ENCODE measurements at places on chromosomes 1 and 21.

GRCh38 chr21:42079939-42080787 lies 9.0 kb downstream of the UMODL1 start:
- DNase-seq, result no peak

GRCh38 chr1:96772972-96773371 lies 51.4 kb downstream of the PTBP2 start:
- no peak for DNase-seq

DNA sequence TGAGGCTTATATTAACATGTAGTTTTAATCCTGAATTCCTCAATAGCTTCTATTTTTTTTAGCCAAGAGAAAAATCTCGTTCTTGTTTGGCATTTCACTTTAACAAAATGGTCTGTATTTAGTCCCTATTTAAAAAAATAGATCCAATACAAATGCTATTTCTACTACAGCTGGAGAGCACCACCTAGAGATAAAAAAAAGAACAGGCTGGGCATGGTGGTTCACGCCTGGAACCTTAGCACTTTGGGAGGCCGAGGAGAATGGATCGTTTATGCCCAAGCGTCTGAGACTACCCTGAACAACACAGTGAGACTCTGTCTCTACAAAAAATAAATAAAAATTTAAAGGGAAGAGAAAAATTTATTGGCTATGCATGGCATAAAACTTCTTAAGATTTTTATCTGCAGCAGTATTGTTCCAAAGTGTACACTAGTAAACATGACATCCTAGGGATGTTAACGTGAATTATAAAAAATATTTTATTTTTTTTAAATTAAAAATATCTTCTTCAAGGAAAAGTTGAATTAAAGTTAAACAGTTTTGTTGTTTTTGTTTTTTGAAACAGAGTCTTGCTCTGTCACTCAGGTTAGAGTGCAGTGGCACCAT lies 4.4 kb downstream of the ST7L start:
- no peak for DNase-seq

- DNase-seq, result no peak
Measured at GRCh38 chr1:22288593-22289241, 145.8 kb upstream of the WNT4 start.

- peak; percentile 98 for DNase-seq
Measured at GRCh38 chr21:33025489-33026442, at the start of gene OLIG2. OLIG2 (plus strand) TSS chr21:33025935; CDS start chr21:33026863, 928 bp downstream.

DNA sequence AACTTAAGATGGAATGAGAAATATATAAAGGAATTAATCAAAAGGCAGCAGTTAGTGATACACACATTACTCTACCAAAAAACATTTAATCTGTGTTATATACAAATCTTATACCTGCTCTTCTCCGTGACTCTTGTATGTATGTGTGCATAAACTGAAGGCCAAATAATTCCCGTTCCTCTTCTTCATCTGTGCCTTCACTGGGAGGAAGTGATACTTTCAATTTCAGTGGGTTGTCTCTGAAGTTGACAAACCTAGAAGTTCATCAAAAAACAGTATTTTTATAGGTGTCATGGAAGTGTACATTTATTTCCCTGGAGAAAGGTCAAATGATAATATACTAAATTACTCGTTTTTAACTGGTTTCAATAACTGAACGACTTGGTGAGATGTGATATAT lies 19.3 kb downstream of the TRMT13 start:
- DNase-seq, result no peak

- DNase-seq, result no peak
Measured at GRCh38 chr1:12112711-12113161, 49.6 kb downstream of the TNFRSF8 start.

GRCh38 chr1:70038025-70038424 lies 167.4 kb downstream of the LRRC40 start:
- DNase-seq, result no peak

GRCh38 chr1:62084310-62084890 lies 110.2 kb upstream of the L1TD1 start:
- DNase-seq, result no peak

GRCh38 chr1:85319491-85319890 lies 43.1 kb upstream of the BCL10 start:
- DNase-seq, result no peak

DNA sequence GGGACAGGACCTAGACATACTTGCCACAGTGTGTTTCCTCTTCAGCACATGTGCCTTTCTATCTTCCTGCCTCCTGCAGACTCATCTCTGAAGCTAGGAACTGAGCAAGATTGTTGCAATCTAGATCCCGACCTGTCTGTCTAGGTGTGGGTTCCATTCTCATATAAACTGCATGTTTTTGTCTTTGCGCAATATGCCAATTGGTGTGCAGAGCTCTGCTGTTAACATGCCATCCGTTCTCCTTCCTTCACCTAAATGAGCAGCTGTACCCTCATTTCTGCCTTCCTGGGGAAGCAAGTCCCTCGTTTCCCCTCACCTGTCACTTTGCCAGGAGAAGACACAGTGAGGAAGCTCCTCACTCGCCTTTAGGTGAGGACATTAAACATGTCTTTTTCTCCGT lies 55.5 kb downstream of the SLC35F3 start:
- no peak for DNase-seq

DNA sequence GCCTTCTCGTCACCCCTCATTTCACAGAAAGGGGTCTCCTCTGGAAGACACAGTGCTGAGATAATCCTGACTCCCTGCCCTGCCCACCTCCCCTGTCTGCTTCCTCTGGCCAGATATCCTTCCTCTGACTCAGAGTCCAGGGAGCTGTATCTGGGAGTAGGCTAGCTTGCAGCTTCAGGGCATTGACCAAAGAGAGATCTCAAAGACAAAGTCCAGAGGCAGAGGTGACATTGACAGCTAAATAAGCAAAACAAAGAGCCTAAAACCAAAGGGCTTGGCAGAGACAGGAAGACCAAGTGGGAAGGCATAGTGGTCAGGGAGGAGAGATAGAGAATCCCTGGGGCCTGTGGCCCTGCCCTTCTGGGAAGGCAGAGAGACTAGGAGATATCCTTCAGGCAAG lies 64.9 kb downstream of the TNR start:
- no peak for DNase-seq

DNA sequence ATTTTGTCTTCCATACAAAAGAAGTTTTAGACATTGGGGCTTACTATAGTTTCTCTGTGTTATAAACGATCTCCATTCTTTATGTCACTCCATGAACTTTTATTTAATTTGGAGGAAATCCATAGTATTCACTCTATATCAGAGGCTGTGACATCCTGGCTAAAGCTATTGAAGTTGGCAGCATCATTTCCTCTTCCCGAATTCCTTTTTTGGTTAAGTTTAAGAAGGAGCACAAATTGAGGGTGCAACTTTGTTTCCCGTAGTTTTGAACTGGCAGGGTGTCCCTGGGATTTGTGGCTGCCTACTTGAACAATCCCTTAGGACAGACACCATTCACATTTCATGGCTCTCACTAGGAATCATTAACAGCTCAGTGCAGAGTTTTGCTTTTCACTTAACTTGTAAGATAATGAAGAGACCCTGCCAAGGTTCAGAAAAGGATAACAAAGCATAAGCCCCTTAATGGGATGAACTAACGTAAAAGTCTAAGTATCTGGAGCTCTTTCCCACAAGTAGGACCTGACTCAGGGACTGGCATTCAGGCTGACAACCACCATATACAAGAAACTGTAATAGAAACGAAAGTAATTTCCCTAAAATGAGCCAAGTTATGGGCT lies 13.9 kb downstream of the S1PR1 start:
- DNase-seq, result no peak

GRCh38 chr1:25554430-25554780 lies 11.0 kb downstream of the LDLRAP1 start:
- no peak for DNase-seq

- peak; percentile 87 for DNase-seq
Measured at GRCh38 chr1:160097911-160098851, at the start of gene IGSF8. IGSF8 (minus strand) TSS chr1:160098619; CDS start chr1:160098472, 147 bp downstream.

- DNase-seq, result no peak
Measured at GRCh38 chr1:185393815-185394214, 76.8 kb upstream of the IVNS1ABP start.

DNA sequence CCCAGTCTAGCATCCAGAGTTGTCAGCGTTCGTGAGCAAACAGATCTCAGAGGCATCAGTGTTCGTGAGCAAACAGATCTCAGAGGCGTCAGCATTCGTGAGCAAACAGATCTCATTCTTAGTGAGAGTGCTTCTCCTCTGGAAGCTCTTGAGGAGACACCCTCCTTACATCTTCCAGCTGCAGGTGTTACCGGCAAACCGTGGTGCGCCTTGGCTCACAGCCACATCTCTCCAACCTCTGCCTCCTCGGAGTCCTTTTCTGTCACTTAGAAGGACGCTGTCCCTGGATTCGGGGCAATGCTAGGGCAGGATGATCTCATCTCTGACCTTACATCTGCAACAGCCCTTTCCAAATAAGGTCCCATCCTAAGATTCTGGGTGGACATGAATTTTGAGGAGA lies 14.6 kb upstream of the UMODL1 start:
- no peak for DNase-seq

GRCh38 chr1:217184854-217185253 lies 446.0 kb downstream of the GPATCH2 start:
- no peak for DNase-seq

Data from putamen (tissue), 1 donor.